ENCODE measurements at places on chromosomes 4 and X.

- DNase-seq, result no peak
Measured at GRCh38 chr4:8215001-8215427, 15.9 kb downstream of the SH3TC1 start.

DNA sequence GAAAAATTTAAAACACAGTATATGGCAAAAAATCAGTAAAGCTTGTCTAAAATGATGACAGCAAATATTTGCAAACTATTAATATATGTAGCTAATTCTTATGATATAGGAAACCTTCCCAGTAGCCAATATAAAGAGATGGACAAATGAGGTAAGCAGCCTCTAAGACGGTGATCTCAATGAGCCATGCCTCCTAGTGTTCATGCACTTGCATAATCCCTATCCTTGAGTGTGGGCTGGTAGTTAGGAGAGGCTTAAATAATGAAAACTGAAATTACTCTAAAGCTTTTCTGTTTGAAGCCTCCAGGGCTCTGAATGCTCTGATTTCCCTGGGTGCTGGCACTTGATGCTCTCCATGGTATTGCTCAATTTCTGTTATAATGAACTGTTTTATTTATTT lies 24.6 kb upstream of the ARMCX4 start:
- DNase-seq, result no peak

- no peak for DNase-seq
Measured at GRCh38 chrX:43898406-43899035, 16.3 kb upstream of the MAOB start.

- DNase-seq, result no peak
Measured at GRCh38 chr4:13118633-13119032, 365.5 kb downstream of the RAB28 start.

DNA sequence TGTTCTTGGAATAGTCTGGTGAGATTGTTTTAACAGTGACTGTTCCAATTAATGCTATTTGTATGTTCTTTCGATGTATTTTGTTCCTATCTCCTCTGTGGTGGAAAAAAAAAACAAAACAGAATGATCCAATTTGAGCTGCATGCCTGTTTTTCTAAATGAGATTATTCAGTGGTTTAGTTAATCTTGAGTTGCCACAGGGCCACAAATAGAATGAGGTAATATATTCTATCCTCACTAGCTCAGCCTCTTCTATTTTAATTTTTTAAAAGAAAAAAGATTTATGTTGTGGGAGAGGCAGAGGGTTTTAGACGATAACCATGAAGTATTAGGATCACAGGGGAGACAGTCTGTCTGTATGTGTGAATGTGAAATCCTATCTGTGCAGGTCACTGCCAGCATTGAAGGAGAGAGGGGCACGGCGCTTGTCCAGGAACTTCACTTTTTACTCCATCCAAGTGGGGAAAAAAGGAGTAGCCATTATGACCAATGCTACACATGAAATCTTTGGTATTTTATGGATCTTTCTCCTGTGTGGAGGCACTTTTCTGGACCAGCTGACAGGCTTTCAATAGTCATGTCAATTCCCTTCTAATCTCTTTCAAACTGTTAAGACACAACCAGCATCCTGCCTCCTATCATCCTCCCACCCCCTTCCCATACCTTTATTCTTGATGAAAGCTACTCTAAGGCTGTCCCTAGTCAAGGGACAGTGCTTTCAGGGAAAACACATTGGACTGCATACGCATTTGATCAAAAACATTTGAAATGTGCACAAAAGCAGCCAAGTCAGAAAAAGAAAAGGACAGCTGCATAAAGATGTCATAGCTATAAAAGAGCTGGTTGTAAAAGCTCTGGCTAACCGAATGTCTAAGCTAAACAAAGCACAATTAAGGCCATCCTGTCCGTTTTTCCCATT lies 1063.8 kb upstream of the INTU start:
- no peak for DNase-seq

GRCh38 chrX:122622795-122623194 lies 561.3 kb upstream of the GRIA3 start:
- DNase-seq, result no peak

DNA sequence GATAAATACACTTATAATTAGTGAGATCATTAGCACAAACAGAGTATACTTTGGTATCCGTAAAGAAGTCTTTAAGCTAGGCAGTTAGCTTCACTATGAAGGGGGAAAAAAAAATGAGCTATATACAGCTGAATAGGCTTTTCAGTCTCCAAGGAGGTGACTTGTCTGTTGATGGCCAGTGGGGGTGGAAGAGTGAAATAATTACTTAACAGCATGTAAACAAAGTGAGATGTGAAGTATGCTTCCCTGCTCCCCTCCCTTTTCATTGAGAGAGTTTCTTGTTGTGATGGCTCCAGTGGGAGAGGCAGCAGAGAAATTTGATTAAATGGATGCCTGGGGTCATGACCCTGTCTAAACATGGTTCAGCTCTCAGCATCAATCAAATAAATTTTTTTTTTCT lies 180.9 kb downstream of the DACH2 start:
- DNase-seq, result no peak

DNA sequence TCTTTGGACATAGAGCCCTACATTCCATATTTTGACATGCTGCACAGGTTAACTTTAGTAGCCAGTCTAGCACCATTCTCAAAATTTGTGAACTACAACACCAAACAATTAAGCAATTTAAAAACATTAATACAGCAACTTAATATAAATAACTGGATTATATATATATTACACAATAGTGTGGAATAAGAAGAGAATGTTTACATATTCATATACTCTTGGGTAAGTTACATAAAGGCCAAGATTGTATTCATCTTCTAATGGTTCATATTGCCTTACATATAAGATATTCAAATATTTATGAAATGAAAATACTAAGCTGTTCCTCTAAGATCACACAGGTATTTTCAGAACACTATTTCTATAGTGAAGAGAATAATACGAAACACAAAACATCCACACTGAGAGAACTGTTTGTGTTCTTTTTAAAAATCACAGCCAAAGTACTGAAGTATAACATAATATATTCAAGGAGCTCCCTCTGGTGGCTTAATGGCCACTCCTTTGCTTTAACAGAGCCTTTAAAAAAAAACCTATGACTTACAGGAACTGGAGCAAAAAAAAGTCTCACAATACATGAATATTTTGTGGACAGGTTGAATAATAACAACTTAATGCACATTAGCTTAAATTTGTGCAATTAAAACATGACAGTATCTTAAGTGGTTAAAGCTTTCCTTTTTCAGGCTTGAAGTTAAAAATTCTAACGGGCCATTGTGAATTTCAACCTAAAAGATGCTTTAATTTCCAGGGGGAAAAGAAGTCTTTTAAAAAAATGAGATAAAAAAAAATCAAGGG lies 46.2 kb downstream of the NEK1 start:
- DNase-seq, result no peak

GRCh38 chr4:75251547-75251946 lies 262.7 kb downstream of the RCHY1 start:
- DNase-seq, result no peak

DNA sequence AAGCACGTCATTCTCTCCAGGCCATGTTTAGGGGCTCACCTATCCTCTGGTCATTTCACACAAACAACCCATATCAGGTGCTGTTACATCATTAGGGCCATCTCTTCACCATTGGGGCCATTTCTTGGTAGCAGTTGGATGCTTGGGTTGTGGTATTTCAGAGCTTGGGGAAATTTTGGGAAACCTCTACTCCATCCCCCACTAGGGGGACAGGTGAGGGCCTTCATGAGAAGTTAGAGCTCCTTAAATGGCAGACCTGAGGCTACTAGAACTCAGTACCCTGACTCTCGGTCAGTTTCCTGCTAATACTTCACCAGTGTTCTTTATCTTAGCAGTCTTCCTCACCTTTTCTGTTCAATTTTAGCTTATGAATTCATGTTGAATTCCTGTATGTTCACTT lies 50.2 kb downstream of the ZNF827 start:
- DNase-seq, result no peak

GRCh38 chrX:153302796-153303195 lies 18.8 kb downstream of the PNMA6F start:
- DNase-seq, result no peak

GRCh38 chrX:11678158-11678557 lies 12.4 kb upstream of the ARHGAP6 start:
- no peak for DNase-seq

GRCh38 chr4:182752158-182752910 lies 164.9 kb downstream of the DCTD start:
- DNase-seq, result no peak

DNA sequence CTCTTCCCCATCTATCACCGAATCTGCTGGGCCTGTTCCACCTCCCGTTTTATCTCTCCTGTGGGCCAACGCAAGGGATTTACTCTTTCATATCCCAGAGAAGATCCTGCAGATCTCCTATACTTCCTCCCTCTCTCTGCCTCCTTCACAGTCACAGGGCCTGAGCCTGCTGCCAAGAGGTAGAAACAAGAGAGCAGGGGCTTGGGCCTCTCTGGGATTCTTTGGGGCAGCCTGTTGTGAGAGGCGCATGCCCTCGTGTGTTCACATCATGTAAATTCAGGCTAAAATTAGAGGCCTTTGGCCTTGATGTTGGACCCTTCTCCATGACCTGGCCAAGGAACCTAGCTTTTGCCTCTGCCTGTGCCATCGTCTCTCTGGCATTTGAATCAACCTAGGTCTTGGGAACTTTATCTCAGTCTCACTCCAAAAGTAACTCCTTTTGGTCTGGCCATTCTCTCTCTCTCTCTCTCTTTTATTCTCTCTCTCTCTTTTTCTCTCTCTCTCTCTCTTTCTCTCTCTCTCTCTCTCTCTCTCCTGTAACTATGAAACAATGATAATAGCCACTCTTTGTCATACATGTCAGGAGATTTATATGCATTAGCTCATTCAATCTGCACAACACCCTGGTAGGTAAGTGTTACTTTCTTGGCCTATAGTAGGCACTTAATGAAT lies 20.0 kb upstream of the EFNB1 start:
- DNase-seq, result no peak

DNA sequence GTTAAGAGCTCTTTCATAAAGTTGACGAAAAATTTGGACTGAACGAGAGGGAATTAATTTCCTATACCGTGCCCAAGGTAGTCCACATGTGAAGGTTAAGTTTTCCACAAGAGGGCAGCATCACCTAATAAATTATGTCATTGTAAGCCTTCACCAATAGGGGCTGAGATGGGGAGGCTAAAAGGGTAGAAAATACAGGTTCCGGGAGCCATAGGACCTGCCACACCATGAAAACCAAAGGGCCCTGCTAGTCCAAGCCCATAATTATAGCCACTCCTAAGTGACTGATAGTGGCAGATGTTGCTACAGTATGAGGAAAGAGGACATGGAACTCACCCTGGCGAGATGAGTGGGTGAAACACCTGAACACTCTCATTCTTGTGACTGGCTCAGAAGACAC lies 122.2 kb downstream of the SHROOM4 start:
- DNase-seq, result no peak

DNA sequence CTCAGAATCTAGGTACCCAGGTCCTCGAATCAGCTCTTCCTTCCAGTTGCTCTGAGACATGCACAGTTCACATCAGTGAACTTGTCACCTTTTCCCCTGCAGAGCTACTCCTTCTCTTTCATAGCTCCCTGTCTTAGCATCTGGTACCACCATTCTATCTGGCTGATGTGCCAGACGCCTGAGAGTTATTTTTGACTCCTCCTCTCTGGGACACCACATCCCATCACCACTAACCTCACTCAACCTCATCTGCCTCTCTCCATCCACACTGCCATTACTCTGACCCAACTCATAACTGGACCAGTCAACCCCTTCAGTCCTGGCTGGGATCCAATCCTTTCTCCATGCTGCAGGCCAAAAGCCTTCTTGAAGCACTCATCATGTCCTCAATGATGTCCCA lies 44.5 kb downstream of the SLC2A9 start:
- DNase-seq, result no peak

DNA sequence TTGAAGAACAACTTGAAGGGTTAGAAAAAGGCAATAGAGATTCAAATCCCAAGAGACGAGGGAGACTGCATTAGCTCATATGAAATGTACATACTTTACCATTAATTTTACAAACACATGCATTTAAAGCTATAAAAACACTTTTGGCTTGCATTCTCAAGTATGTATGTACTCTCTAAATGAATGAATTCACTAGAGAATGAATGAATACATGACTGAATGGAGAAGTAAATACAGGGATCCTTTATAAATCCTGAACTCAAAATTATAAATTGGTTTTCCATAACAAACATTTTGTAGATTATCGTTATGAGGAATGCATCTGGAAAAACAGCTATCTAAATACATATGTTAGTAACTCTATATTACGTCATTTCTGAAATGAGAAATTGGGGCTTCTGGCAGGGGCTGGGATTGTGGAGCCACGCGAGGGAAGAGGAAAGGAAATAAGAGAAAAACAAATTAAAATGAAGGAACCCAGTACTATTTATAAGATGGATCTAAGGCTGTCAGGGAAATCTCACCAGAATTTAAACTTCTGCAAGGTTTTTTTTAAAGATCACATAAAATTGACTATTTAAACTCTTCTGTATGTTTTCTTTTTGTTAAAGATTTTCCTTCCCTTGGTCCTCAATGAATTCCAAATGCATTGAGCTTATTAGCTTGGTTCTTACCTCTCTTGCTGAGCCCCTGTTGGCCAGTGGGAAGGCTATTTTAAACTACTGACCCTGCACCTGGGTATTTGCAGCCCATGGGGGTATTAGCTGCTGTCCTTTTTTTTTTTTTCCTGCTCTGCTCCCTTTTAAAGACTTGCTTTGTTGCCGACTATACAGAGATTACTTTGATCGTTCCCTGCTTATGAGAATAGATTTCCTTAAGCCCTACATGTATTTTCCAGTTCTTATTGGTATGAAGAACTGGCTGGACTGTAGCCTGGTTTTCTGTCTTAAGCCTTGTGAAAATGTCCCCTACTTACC lies 207.8 kb downstream of the ADGRL3 start:
- DNase-seq, result no peak

GRCh38 chrX:69987691-69988090 lies 62.0 kb downstream of the AWAT2 start:
- no peak for DNase-seq

DNA sequence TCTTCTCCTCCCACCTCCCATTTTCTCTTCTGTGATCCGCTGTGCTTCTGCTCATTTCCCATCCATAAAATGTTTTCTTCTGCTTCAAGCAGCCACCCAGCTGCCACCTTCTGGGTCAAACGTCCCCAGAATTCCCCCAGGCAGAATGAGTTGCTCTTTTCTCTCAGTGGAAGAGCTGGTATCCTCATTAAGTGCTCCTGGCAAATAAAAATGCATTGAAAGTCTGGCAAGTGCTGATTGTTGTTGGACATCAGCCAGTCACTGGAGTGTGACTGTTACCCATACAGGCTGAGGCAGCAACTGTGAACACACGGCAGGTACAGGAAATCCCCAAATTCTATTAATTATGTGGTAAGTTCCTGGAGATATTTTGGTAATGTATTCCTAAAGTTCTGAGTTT lies 52.6 kb downstream of the LIMCH1 start:
- no peak for DNase-seq

DNA sequence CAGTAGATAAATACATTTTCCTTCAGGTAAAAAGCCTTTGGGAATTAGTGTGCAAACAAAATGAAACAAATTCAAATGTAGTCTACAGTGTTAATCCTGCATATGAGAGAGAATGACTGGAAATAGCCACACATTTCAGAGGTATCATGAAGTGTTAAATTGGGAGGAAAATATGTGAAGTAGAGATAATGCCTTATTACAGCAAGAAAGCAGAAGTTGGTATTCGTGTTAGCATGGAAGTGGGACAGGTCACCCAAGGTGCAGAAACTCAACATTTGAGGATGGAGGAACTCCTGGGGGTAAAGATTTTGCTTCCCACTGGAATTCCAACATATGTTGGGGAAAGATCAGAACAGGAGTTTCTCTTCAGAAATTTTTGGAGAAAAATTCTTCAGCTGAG lies 51.3 kb downstream of the EMCN start:
- no peak for DNase-seq

GRCh38 chr4:113537628-113538027 lies 223.9 kb downstream of the CAMK2D start:
- no peak for DNase-seq
